ENCODE measurements at places on chromosomes 2 and 18. TPM values are rescaled to one million over a fixed set of nuclear protein-coding genes. Genes with fewer than 3 reads are reported as not detected.

The SULT1C4 gene
- not detected for polyA plus RNA-seq

DNA sequence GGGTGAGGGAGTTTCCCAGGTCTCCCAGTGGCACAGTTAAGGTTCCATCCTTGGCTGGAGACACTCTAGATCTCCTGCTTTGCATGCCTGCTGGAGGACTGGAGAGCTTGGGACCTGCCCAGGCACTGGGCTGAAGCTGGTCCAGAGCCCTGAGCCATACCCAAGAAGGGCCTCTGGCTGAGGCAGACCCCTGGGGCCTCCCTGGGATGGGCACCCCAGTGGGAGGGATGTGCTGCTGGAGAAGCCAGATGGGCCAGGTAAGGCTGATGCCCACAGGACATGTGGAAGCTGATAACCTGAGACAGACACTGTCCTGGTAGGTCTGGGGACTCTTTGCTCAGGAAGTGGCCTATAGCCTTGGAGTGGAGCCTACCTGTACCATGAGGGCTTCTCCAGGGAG is 160.7 kb downstream of the TFCP2L1 start:
- DNase-seq: no peak

DNA sequence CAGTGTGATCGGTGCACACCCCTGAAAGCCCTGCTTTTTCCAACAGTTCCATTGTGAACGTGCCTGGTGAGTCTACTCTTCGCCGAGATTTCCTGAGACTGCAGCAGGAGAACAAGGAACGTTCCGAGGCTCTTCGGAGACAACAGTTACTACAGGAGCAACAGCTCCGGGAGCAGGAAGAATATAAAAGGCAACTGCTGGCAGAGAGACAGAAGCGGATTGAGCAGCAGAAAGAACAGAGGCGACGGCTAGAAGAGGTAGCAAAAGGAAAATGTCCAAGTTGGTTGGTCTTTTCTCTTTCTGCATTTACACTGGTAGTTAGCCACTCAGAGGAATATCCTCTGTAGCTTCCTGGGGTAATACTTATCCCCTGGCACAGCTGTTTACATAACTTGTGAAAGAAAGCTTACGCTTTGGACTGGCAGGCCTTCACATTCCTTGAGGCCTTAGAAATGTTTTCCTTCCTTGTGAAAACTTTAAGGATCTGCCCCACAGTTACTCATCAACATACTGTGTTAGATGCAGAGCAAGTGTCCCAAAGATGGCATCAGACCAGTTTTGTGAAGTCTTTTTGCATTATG is 146.6 kb downstream of the MAP4K4 start:
- no peak for DNase-seq

DNA sequence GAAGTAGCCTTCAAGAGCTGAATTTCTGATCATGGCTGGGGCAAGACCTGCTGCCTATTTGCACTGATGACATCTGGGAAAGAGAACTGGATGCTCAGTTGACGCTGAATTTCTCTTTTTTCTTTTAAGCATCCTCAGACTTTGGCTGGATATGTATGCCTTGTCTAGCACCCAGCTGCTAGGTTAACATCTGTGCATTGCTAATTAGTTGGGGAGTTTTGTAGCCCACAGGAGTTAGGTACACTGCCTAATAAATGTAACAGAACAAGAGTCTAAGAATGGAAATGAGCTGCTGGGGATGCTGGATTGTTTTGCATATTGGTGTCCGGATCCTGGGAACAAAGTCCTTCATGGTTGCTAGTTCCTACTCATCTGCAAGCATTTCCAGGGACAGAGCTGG is 40.9 kb upstream of the STPG4 start:
- no peak for DNase-seq

The SGPP2 gene
- polyA plus RNA-seq: 2.1 TPM

- DNase-seq: no peak
Measured at GRCh38 chr2:38601463-38602135, 1.1 kb downstream of the HNRNPLL start.

- DNase-seq: peak; percentile 65
Measured at GRCh38 chr2:226423498-226423960, 376.1 kb downstream of the IRS1 start.

DNA sequence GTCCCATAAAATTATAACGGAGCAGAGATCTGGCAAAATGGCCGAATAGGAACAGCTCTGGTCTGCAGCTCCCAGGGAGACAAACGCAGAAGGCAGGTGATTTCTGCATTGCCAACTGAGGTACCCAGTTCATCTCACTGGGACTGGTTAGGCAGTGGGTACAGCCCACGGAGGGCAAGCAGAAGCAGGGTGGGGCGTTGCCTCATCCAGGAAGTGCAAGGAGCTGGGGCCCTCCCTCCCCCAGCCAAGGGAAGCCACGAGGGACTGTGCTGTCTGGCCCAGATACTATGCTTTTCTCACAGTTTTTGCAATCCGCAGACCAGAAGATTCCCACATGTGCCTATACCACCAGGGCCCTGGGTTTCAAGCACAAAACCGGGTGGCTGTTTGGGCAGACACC is 22.8 kb downstream of the ICA1L start:
- no peak for DNase-seq

GRCh38 chr2:223989856-223990232 is 32.6 kb downstream of the MRPL44 start:
- DNase-seq: no peak

DNA sequence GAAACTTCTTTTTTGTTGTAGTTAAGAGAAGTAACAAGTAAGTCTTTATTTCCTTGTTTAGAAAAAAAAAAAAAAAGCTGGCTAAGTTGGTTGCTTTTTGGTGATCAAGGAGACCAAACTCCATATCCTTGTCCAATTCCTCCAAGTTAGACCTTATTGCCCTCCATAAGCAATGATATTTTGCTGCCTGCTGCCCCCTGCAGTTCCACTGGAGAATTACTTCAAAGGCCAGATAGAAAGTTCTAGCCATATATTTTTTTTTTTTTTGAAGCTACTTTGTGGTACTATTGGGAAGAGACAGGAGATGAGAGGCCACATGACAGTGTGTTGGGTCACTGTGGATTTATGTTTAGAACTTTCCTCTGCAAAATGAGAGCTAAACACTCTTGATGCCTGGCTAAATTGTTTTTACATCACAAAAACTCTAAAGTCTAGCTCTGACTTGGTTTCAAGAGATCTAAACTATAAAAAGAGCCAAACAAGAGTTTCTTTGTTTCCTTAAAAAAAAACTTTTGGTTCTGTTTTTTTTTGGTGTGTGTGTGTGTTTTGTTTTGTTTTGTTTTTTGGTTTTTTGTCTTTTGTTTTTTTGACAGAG is 80.7 kb upstream of the RASGRP3 start:
- DNase-seq: peak; percentile 19

DNA sequence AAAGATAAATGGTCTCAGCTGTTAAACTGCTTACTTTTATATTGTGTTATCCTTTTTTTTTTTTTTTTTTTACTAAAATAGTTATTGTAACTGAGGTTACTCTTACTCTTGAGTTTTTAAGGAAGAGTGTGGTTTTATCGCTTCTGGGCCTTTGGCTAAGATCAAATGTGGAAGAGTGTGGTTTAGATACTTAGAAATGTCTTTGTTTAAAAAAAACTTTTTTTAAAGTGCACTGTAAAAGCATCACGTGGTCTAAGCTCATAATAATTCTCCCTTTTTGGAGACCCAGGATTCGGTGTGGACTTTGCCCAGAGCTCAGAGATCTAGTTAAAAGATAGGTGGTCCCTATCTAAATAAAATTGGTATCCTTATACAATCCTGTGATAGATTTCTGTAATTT is 11.9 kb upstream of the OXER1 start:
- DNase-seq: no peak

Measured in CD4-positive, alpha-beta memory T cell (primary cell).